ENCODE measurements at places on chromosomes 2 and 18.
A peak's percentile ranks its signal among the peaks of the same experiment; 100 is the strongest.

DNA sequence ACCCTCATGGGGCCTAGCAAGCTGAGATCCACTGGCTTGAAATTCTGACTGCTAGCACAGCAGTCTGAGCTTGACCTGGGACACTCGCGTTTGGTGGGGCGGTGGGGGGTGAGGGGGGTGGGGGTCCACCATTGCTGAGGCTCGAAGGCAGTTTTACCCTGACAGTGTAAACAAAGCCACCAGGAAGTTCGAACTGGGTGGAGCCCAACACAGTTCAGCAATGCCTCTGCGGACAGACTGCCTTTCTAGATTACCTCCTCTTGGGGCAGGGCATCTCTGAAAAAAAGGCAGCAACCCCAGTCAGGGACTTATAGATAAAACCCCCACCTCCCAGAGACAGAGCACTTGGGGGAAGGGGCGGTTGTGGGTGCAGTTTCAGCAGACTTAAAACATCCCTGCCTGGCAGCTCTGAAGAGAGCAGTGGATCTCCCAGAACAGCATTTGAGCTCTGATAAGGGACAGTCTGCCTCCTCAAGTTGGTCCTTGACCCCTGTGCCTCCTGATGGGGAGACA is 149.7 kb upstream of the TANK start:
- DNase-seq, result no peak

- no peak for DNase-seq
These were observed 34.0 kb downstream of the FHOD3 start for GRCh38 chr18:36331521-36331971.

- no peak for DNase-seq
These were observed at the start of gene CPLX4 for GRCh38 chr18:59318460-59319050. CPLX4 (minus strand) TSS chr18:59318649; CDS start chr18:59318462, 187 bp downstream.

DNA sequence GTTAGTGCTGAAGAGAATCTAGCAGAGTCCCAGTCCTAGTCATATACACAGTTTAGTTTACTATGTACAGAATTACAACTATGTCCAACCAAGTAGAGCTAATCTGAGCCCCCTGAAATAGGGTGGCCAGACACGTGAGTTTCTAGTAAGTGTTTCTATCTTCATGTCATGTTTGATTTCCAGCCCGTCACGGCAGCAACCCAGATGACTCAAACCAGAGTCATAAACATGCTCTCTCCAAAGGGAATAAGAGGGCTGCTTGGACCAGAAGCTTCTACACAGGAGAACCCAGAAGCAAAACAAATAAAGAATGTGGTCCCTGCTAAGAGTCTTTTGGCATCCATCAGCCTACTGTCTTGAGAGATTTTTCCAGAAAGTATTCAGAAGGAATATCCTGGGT is 64.9 kb upstream of the WIPF1 start:
- DNase-seq, result peak; percentile 79

- DNase-seq, result peak; percentile 87
These were observed 44.9 kb downstream of the SOCS6 start for GRCh38 chr18:70333757-70334156.

GRCh38 chr2:227363756-227364155 is 15.3 kb downstream of the TM4SF20 start:
- no peak for DNase-seq

DNA sequence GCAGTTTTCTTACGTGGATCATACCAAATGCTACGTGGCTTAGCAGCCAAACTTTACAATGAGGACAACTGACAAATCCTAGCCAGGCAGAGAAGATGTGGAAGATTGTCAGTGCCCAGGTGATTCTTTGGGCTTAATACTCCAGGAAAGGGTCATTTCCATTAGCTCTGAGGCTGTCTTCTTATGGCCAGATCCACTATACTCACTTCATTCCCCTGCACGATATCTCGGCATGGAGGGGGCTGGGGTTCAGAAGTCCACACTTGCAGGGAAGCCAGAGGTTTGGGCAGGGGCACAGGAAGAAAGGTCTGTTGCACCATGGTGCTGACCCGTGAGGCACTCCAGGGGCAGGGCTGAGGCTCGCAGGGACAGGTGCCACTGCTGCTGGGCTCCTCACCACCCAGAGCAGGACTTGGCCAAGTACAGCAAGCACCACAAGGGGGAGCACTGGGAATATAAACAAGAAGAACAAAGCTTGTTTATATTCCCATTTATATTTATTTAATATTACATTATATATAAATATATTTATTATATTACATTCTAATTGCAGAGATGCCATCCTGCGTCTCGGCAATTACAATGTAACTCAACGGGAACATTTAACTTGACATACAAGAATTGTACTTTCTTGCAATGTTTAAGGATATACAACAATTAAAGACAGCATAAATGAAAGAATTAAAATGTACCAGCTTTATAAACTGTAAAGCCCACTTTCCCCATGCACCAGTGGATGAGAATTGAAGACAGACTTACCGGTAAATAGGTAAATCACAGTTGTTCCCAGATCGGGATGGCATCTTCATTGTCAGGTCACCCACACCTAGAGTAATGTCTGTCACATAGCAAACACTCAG is 27.2 kb downstream of the CLUL1 start:
- peak; percentile 54 for DNase-seq

GRCh38 chr2:134314681-134315368 is 61.0 kb downstream of the MGAT5 start:
- no peak for DNase-seq

DNA sequence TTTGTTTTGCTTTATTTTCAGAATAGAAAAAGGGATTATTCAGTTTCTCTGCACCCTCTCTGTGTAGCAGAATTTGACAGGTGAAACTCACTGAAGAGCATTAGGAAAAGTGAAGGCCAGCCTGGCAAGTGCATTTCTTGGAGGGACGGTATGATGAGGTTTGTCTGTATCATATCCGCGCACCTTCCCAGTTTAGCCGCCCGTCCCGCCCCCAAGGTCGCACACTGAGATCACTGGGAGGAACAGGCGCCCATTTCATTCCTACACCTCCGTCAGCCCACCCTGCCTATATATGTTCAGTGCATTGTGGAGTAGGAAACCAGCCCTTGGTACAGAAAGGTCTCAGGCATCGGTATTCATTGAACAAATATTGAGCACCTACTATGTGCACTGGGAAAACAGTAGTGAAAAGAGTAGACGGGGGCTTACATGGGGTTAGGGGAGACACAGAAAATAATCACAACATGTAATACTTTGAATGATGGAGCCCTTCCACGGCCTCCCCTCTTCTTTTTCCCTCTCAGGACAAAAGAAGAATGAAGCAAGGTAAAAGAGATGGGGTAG is 678 bp upstream of the FECH start:
- no peak for DNase-seq

DNA sequence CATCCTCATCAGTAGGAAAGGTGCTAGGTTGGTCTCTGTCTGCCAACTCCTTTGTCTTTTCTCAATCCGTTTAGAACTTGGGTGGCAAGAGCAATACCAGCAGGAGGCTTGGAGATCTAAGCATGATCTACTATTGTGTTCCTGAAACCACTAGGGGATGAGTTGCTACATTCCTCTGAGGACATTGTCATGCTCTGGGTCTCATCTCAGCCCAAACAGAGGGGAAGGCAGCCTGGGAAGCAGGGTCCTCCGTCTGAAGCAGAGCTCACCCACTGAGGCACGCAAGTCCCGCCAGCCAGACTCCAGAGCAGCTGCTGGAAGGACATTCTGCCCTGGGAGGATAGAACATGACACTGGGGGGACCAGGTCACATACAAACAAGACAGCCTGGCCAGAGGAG is 162.9 kb downstream of the MTCL1 start:
- DNase-seq, result no peak

GRCh38 chr2:193350509-193350908 is 1155.8 kb upstream of the TMEFF2 start:
- DNase-seq, result no peak

- no peak for DNase-seq
These were observed 48.1 kb downstream of the HPCAL1 start for GRCh38 chr2:10350761-10351160.

GRCh38 chr2:12361506-12361905 is 355.2 kb upstream of the TRIB2 start:
- DNase-seq, result no peak

DNA sequence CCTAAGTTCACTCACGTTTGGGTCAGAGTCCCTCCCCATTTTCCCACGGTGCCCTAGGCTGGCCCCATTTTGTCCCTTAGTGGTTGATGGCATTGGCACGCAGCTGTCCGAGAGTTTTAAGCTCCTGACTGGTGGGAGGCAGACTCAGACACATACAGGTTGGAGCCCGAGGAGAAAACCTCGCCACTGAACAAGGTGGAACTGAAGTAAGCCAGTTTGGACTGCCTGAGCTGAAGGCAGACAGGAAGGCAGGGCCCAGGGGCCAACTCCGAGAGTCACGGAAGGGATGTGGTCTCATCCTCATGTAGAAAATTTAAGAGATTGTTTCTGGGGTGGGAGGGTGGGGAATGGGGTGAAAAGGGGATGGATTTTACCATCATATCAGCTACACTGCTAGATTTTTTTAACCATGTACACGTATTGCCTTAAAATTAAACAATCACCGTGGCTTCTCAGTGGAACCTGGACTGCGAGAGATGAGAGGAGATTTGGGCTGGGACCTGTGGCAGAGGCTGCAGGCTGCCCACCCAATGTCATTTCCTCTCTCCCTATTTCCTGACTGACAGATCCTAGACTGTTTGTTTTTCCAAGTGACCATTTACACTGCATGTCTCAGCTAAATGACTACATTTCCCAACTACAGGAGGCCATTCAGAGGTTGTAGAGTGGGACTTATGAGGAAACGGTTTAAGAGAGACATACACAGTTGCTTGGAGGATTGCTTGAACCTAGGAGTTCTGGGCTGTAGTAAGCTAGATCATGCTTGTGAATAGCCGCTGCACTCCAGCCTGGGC is 19.4 kb upstream of the NMUR1 start:
- DNase-seq, result no peak

DNA sequence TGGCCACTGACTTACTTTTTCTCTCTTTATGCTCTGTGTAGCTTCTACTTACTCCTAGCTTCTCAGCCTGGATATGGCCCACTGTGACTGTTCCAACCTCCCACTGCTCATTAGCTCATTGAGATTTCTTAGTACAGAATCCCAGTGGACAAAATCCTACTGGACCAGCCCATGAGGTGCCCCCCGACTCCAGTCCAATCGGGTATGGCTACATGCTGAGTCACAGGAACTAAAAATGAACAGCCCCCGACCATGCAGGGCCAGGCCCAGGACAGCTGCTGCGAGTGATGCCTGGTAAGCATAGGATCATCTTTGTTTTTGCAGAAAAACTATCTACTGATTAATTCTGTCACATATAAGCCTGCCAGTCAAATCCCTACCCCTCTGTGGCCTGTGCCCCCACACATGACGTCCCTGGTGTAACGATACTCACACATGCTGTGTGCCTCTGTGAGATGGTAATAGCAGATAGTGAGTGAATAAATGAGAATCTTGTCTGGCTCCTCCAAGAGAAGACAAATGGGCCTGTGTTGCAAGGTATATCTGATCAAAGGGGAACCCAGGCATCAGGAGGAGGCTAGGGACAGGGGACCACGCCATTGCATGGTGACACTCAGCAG is 85.9 kb upstream of the KLF7 start:
- no peak for DNase-seq

DNA sequence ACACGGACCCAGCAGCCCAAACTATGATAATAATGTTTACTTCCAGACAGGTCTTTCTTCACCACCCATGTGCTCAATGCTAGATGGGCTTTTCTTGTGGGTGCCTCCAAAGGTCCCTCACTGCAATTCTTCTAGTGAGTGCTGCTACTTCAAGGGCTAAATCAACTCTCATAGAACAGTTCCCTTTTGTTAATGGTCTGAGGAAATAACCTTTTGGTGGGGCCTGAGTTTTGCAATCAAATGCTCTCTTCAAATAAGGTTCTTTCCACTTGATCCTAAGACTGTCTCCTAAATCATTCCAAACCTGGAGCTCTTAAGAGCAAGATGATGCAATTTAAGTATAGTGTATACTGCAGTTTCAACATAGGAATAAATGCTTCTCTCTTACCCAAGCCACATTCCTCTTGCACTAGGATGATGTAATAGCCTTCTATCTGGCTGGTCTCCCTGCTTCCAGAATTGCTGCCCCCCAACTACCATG is 6.0 kb downstream of the NEMP2 start:
- DNase-seq, result peak; percentile 13

DNA sequence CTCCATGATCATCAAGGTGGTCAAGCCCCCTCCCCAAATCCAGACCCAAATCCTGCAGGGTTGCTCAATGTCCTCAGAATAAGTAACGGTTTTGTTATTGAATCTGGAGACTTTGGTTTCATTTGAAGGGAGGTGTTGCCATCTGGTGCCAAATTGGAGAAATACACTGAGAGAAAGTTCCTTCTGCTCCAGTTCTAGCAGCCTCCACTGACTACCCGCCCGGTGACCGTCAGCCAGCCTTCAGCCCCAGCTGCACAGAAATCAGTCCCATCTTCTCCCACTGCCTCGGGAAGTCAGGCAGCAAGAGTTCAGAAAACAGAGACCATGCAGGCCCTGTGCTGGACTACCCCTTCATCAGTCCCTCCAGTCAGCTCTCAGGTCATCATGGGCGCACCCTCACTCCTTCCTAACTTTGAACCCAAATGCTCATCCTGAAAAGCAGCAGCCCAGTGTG is 38.7 kb downstream of the PKDCC start:
- peak; percentile 81 for DNase-seq

GRCh38 chr18:7062811-7063210 is 54.8 kb downstream of the LAMA1 start:
- DNase-seq, result no peak

DNA sequence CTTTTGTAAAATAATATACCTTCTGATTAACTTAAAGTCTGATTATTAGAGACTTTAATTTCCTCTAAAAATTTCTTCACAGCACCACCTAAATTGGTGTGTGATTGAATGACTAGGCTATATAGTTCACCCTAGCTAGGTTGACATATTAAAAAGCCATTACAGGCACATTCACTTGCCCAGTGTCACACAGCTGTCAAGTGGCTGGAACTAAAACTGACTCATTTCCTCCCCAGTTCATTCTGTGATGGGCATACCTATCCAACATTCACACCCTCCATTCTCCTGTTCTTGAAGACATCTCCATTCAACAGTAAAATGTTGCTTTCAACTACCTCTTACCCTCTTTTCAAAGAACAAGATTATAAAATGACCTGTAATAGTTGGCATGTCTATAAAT is 334.5 kb downstream of the ARHGAP15 start:
- DNase-seq, result no peak

DNA sequence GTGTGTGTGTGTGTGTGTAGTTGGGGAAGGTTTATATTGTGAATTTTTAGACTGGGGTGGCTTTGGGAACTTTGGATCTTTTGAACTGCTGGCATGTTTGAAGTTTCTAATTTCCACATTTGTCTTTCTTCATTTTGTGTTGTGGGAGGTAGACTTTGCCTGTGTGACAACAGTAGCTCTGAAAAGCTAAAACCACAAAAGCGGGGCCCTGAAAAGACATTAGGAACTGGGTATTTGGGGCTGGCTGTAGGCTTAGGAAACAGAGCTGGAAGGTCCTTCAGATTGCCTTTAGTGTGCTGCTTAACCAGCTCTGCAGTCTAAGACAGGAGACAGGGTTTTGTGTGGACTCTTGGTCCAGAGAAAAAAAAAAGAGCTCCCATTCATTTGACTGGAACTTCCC is 27.2 kb upstream of the DOCK10 start:
- no peak for DNase-seq

GRCh38 chr2:118668431-118669424 is 178.7 kb downstream of the EN1 start:
- peak; percentile 83 for DNase-seq

Measured in AG08395 (cell line).